ENCODE measurements at places on chromosomes 4 and X.

GRCh38 chr4:152786627-152787026 is 6.9 kb downstream of the ARFIP1 start:
- DNase-seq, result no peak

DNA sequence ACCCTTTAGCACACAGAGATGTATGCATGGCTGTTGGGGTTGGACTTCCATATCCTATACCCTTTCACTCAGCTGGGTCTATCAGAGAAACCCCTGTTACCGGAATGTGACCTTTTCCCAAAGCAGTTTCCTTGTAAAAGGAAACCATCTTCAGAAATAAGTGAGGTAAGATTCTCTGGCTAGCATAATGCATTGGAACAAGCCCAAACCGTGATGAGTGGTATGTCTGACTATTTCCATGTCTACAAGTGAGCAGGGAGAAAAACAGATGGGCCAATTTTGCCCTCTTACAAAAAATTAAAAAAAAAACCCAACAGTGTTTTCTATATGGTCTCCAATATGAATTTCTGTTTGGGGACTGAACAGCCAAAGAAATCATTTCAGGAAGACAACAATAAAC is 283.9 kb downstream of the SMARCA1 start:
- no peak for DNase-seq

- DNase-seq, result no peak
These were observed 465.6 kb upstream of the AGA start for GRCh38 chr4:177907736-177908424.

GRCh38 chrX:105972690-105973386 is 65.7 kb downstream of the SERPINA7 start:
- no peak for DNase-seq

DNA sequence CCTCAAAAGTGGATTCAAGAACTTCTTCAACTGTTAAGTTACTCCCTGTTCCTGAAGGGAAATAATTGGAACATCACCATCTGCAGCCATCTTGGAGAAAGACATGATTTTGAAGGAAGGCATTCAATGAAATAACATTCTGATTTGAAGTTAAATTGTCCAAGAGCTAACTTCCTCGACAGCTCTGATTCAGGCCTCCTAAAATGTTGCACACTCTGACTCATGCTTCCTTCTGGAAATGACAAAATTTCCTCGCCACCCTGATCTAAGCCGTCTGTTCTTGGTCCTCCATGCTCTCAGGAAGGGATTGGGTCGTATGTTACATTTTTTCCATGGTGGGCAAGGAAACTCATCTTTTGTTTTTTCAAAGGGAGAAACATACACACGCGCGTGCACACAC is 496.9 kb upstream of the DIPK2B start:
- DNase-seq, result no peak

- no peak for DNase-seq
These were observed 30.5 kb upstream of the ADGRG2 start for GRCh38 chrX:19152762-19153161.

DNA sequence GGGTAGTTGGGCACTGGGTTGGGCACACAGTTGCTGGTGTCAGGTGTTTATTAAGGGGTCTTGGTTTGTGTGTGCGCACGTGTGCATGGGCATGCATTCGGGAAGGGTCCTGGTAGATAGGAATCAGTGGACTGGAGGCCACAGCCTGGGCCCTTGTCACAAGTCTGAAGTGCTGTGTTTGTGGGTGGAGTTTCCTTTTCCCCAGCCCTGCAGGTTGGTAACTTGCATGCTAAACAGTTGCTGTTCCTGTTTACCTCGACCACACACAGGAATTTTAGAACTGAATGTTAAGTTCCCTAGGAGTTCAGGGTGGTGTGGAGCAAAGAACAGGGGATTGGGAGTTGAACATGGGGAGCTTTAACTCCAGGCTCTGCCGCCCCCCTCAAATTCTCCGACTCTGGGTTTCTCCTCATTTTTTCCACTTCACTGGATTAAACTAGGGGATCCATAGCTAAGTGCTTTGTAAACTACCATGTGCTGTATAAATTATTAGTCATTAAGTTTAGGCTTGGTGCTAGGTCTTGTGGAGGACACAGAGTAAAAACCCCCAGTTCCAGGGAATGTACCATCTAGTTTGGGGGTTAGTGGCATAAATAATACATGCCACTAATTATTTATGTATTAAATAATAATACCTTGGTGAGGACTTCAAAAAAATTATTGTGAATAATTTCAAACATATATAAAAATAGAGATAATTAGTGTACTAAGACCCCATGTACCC is 49.0 kb downstream of the STARD8 start:
- no peak for DNase-seq

DNA sequence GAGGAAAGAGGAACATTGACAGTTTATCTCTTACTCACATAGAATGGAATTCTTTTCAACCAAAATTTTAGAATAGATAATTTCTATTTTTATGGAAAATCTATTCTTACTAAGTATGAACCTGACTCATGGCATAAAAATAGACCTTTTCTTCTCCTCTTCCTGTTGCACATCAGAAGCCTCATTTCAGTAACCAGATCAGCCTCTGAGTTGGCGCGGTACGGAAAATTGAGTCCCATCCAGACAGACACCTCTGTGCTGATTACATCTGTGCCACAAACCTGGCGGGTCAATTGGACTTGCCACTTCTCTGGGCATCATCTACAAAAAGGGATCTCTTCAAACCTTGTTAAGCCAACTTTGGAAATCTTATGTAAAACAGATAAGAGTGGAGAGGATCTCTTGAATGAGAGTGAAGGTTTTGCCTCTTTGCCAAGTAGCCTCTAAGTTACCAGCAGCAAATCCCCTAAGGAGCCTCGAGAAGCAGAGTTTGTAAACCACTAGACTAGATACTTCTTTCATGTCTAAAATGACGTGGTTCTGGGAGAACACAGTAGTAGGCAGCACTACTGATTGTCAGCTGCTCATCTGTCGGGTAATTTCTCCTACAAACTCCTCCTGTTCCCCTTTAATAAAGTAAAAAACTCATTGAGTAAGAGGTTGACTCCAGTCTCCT is 37.4 kb downstream of the TENM3 start:
- no peak for DNase-seq

DNA sequence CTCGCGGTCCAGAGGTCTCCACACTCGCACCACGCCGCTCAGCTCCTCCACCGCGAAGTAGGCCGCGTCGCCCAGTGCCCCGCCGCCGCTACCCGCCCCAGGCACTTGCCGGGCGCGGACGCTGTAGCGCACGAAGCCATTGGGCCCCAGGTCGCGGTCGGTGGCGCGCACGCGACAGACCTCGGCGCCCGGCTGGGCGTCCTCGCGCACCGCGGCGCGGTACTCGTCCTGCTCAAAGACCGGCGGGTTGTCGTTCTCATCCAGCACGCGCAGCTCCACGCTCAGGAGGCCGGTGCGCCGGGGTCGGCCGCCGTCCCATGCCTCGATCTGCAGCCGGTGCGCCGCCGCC is 1.4 kb downstream of the DCHS2 start:
- DNase-seq, result no peak

- no peak for DNase-seq
These were observed 25.4 kb upstream of the SLITRK4 start for GRCh38 chrX:143661286-143661685.

- no peak for DNase-seq
These were observed 38.3 kb downstream of the GPAT3 start for GRCh38 chr4:83574247-83574646.

DNA sequence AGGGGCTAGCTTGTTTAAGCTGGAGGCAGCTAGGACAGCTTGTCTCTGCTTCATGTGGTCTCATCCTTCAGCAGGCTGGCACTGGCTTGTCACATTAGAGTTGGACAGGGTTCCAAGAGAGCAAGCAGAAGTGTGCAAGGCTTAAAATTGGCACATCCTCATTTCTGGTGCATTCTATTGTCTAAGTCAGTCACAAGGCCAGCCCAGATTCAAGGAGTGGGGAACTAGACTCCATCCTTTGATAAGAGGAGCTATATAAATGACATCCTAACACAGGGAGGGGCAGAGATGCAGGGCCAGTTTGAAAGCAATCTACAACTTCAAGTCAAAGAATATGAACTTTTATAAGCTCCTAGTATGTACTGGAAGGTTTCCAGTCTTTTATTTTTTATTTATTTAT is 313.2 kb downstream of the PTTG2 start:
- no peak for DNase-seq

- no peak for DNase-seq
These were observed 56.9 kb downstream of the OTC start for GRCh38 chrX:38409289-38409688.

GRCh38 chr4:140735779-140736391 is 20.3 kb downstream of the TBC1D9 start:
- no peak for DNase-seq

GRCh38 chr4:8615921-8616787 is 23.6 kb downstream of the CPZ start:
- peak; percentile 13 for DNase-seq

- no peak for DNase-seq
These were observed 156.1 kb upstream of the RAPGEF2 start for GRCh38 chr4:158946825-158947224.

GRCh38 chrX:16462912-16463311 is 187.0 kb upstream of the S100G start:
- DNase-seq, result no peak

- no peak for DNase-seq
These were observed 93.1 kb upstream of the LNX1 start for GRCh38 chr4:53684136-53685130.

DNA sequence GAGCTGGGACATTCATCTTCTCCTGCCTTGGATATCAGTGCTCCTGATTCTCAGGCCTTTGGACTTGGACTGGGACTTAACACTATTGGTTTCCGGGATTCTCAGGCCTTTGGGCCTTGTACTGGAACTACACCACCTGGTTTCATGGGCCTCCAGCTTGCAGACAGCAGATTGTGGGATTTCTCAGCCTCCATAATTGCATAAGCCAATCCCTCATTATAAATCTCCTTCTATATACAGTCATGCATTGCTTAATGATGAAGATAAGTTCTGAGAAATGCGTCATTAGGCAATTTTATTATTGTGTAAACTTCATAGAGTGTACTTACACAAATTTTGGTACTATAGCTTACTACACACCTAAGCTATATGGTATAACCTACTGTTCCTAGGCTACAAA is 8.9 kb upstream of the CCNG2 start:
- DNase-seq, result no peak

DNA sequence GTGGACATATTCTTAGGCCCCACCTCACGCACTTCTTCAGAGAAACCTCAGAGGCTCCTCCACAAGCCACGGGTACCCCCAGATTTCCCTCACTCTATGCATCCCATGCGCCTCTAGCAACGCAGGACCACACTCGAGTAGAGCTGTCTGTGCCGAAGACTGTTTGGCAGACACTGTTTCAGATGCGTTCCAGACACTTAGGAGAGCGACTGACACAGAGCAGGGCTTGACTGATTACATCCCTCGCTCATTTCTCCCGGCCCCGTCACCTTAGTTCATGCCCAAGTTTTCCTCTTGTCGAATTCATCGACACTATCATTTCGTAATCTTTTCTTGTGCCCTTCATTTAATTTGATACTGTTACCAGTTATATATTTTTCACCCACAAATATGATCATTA is 15.0 kb downstream of the SORBS2 start:
- DNase-seq, result no peak

DNA sequence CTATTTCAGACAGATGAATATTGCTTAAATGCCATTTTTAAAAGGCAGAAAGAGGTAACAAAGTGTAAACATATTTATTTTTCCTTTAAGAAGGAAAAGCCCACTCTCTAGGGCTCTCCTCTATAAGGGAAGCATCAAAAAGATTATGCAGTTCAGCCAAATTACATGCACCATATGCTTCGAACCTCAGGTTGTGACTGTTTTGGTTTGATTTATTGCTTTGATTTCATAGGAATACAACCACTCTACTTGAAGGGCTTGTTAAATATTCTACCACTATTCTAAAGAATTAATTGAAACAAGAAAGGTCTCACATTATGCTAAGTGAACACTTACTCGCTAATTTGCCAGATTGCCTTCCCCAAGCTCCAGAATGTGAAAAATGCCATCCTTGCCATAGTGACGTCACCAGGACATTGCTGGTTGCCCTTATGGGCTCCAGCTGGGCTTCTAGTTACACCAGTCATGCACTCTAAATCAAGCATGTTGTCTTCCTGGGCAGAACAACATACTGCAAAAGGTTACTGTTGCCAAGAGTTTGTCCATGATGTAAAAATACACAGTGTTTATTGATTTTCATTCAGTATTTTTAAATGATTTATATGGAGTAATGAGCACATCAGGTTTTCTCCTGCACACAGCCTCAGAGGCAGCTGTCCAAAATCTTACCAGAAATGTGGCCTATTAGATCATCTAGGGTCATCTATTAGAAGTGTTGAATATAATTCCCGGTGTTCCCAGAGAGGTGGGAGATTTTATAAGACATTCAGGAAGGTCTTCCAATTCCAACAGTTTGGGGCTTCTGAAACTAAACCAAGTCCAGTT is 164.4 kb upstream of the RAPGEF2 start:
- no peak for DNase-seq

GRCh38 chrX:109940411-109940810 is 62.5 kb upstream of the TMEM164 start:
- no peak for DNase-seq

GRCh38 chr4:85772470-85772869 is 297.5 kb downstream of the ARHGAP24 start:
- DNase-seq, result no peak

GRCh38 chr4:162803378-162803777 is 363.3 kb downstream of the NAF1 start:
- no peak for DNase-seq

DNA sequence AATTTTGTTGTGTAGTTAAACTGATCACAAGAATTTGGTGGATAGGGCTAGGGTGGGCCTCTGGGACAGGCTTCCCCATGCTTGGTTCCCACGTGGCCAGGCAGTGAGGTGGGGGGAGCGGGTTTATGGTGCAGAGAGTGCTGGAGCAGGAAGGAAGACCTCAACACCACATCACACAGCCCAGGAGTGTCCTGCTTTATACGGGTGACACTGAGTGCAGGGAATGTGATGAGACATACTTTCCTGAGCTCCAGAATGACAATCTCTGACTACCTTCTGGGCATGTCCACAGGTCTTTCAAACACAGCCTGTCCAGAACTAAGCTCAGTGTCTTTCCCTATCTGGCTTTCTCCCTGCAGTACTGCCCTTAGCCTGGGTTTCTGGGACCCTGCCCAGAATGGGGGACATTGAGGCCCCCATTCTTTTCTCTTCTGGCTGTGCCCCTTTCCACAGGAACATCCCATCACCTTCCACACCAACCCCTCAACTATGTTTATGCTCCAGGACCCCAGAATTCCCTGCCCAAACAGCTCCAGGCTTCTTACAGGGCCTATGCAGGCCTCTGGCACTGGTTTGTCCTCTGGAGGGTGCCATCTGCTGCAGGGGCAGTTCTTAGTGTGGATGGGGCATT is 36.5 kb upstream of the RASL11B start:
- DNase-seq, result no peak

- no peak for DNase-seq
These were observed 184.8 kb downstream of the UNC5C start for GRCh38 chr4:95363966-95364365.
